ENCODE measurements at places on chromosomes 1 and 21. TPM values are rescaled to one million over a fixed set of nuclear protein-coding genes. Genes with fewer than 3 reads are reported as not detected.

DNA sequence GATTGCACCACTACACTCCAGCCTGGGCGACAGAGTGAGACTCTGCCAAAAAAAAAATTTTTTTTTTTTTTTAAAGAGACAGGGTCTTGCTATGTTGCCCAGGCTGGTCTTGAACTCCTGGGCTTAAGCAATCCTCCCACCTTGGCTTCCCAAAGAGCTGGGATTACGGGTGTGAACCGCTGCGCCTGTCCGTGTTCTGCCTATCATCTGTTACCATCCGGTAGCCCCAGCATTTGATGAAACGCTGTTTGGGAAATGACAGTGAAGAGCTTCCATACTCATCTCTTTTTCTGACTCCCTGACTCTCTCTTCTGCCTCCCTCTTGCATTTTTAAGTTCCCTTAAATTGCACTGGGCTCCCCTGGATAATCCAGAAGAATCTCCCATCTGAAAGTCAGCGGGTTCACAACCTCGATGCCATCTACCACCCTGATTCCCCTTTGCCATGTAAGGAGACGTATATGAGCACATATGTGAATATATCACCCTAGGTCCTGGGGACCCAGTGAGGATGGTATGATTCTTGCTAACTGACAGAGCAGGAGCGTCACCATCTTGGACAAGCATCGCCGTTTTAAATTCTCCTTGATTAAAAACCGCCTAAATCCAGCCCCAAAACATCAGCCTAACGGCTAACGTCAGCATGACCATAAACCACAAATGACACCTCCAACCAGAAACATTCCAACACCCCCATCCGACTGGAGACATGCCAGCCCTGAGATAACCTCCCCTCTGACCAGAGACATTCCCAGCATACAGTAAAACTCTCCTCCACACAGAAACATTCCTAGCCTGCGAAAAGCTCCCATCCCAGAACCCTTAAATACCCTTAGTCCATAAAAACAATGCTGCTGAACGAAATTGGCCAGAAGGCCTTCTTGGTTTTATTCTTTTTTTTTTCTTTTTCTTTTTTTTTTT, 12.4 kb downstream of the TNFRSF8 start:
- peak; percentile 91 for DNase-seq

Gene CD34
- not detected for total RNA-seq

- DNase-seq: peak; percentile 89
Observed at GRCh38 chr1:183209533-183210158, 23.6 kb downstream of the LAMC2 start.

- no peak for DNase-seq
Observed at GRCh38 chr1:228923973-228924686, 188.9 kb downstream of the RHOU start.

Gene NR1I3
- not detected for total RNA-seq

GRCh38 chr1:119477710-119478109, 29.3 kb upstream of the HSD3B1 start:
- no peak for DNase-seq
